ENCODE measurements at places on chromosomes 7 and 10. TPM values are rescaled to one million over a fixed set of nuclear protein-coding genes. Genes with fewer than 3 reads are reported as not detected.

DNA sequence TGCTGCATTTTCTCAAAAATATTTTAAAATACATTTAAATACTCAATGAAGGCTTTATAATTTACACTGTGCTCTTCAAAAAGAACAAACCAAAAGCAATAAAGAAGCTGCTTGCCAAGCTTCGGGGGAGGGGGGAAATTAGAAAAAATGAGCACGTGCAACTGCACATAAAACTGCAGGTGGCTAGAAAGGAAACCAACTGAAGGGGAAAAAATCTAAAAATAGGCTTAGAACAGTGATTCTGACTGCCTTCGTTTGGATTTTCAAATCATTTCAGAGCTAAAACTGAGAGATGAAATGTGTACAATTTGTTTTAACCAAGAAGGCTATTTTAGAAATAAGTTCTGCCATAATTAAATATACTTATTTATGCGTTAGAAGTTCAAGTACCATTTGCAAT lies 61.4 kb downstream of the ABI1 start:
- DNase-seq, result no peak

- DNase-seq, result peak; percentile 88
These were observed 134.7 kb downstream of the DNAJB6 start for GRCh38 chr7:157471259-157472125.

GRCh38 chr10:34884272-34884952 lies 69.3 kb upstream of the PARD3 start:
- no peak for DNase-seq

DNA sequence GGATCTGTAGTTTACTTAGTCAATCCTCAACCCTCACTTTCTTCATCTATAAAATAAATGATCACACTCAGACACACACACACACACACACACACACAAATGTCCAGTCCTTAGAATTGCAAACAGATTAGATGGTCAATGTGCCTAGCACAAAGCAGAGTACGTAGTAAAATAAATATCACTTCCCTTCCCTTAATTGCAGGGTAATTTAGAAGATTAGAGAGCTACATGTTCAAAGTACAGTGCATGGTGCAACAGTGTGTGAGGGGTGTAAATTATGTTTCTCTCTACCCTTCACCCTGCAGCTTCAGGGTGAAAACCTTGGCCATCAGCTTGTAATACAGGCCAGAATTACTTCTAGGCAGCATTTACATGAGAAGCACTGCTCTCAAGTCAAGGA lies 187.0 kb upstream of the GHITM start:
- no peak for DNase-seq

DNA sequence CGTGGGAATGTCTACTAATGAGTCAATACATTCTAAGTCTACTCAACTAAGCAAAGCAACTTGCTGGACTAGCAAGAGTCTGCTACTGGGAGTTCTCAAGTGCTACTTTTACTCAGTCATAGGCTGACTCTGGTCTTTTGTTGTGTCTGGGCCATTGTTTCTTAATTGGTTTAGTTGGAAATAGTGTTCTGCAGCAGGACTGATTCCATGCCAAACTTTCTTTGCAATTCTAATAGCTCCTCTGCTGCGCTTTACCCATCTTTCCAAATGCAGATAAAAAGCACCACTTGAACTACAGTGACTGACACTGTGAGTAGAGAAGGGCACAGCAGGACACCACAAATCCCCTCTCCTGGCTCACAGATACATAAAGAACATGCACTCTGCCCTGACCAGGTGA lies 125.7 kb downstream of the CD36 start:
- no peak for DNase-seq

GRCh38 chr10:22712956-22713852 lies 1.2 kb downstream of the PIP4K2A start:
- DNase-seq, result peak; percentile 56

GRCh38 chr7:151992375-151992774 lies 33.1 kb upstream of the GALNT11 start:
- peak; percentile 67 for DNase-seq

The SOSTDC1 gene
- total RNA-seq, result not detected

GRCh38 chr10:117472872-117473271 lies 69.7 kb upstream of the EMX2 start:
- DNase-seq, result no peak

The STEAP4 gene
- total RNA-seq, result not detected

- DNase-seq, result no peak
These were observed 52.5 kb downstream of the AKR1B1 start for GRCh38 chr7:134406431-134406830.

DNA sequence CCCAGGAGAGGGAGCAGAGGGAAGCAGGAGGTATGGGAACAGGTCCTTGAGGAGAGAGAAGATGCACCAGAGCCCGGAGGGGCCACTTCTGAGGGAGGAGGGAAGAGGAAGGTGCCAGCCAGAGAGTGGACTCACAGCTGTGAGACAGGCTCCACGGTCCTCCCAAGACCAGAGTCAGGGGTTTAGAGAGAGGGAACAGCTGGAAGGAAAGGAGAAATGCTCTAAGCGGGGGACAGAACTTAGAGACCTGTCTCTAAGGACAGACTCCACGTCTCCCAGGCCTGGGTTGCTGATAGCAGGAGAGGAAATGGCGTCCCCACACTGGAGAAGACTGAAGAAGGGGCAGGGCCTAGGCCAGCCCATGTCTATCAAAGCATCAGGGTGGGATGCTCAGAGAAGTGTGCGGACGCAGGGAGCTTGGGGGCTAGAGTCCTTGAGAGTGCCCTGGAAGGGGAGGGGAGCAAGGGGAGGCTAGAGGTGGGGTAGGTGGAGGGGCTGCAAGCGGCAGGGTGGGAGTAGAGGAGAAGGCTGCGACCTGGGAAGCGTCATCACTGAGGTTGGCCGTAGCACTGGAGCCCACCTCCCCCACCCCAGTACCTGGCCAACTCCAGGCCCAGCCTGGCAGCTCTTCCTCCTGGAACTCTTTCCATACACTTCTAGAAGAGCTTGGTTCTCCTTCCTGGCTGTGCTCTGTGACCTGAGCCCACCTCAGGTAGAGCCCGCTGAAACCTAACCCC lies 25.6 kb upstream of the GRID1 start:
- DNase-seq, result peak; percentile 25

The MYO1G gene
- 567 TPM for total RNA-seq

- no peak for DNase-seq
These were observed 98.8 kb downstream of the ELFN1 start for GRCh38 chr7:1768832-1769231.

- no peak for DNase-seq
These were observed 88.4 kb upstream of the RHEB start for GRCh38 chr7:151608031-151608551.

- DNase-seq, result no peak
These were observed 5.7 kb downstream of the HUS1 start for GRCh38 chr7:47973739-47974138.

GRCh38 chr7:22713463-22713862 lies 13.5 kb upstream of the IL6 start:
- no peak for DNase-seq

GRCh38 chr10:71921324-71922027 lies 42.7 kb upstream of the CHST3 start:
- DNase-seq, result no peak

The CCDC172 gene
- total RNA-seq, result not detected

The ASIC3 gene
- total RNA-seq, result 5.3 TPM

DNA sequence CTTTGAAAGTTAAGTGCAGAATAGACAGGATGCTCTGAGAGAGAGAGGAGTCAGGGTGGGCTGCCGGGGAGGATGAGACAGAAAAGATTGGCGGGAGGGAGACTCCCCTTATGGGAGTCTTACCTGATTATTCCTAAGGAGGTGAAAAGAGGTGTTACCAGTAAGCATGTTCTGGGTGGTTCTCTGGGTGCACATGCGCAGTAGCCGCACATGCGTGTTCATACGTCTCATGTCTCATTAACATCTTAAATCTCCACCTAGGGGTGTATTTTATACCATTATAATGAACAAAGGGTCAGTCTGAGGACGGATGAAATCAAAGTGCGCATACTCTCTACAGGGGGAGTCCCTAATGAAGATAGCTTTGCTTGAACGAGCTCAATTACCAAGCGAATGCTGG lies 592.9 kb upstream of the C7orf33 start:
- no peak for DNase-seq

- DNase-seq, result no peak
These were observed 293.2 kb upstream of the NFE2L3 start for GRCh38 chr7:25858525-25859411.

Data from activated CD8-positive, alpha-beta memory T cell treated with anti-CD3 and anti-CD28 coated beads, Interleukin-2, amount 10 ng/mL, durations not matched to agents 7 days and 5 days (primary cell).